ENCODE measurements at places on chromosomes 2 and 18.

GRCh38 chr2:181354626-181355025 lies 102.6 kb upstream of the ITGA4 start:
- DNase-seq: no peak

- no peak for DNase-seq
Observed at GRCh38 chr2:128180031-128180430, 89.0 kb downstream of the UGGT1 start.

- no peak for DNase-seq
Observed at GRCh38 chr2:240250985-240251847, 110.8 kb upstream of the OTOS start.

DNA sequence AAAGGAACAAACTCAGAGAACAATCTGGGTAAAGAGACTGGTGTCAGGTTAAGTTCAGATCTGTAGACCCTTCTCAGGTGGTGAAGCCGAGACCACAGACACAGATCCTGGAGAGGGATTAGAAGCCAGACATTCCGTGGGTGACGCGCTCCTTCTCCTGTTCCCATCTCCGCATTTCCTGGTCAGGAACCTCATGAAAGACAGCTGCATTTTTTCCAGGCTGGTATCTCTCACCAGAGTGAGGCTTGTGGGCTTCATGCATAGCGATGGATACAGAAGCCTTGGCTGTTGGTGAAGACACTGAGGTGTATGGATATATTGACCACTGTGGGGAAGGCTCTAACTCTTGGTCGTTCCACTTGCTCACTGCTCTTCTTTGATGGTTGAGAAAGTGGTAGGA lies 152.6 kb downstream of the FAM210A start:
- no peak for DNase-seq

DNA sequence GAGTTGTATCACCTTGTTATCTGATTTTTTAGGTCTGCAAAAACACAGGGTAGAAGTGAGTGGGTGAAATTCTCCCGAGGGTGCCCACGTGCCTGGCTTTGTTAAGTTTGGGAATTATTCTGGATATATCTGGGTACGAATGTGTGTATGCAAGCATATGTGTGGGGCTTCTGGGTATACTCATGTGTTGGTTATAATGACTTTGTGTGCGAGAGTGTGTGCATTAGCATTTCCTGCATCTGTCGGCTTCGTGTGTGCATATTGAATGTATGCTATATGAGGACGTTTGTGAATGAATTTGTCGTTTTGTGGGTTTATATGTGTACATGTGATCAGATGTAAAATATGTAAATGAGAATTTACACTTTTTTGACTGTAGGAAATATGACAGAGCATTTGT lies 13.8 kb upstream of the DNAJC27 start:
- DNase-seq: no peak

- peak; percentile 46 for DNase-seq
Observed at GRCh38 chr18:57583297-57583835, 3.1 kb downstream of the FECH start.

- no peak for DNase-seq
Observed at GRCh38 chr2:3340144-3340543, 37.5 kb downstream of the EIPR1 start.

- DNase-seq: no peak
Observed at GRCh38 chr18:26255695-26256622, 29.7 kb downstream of the TAF4B start.

DNA sequence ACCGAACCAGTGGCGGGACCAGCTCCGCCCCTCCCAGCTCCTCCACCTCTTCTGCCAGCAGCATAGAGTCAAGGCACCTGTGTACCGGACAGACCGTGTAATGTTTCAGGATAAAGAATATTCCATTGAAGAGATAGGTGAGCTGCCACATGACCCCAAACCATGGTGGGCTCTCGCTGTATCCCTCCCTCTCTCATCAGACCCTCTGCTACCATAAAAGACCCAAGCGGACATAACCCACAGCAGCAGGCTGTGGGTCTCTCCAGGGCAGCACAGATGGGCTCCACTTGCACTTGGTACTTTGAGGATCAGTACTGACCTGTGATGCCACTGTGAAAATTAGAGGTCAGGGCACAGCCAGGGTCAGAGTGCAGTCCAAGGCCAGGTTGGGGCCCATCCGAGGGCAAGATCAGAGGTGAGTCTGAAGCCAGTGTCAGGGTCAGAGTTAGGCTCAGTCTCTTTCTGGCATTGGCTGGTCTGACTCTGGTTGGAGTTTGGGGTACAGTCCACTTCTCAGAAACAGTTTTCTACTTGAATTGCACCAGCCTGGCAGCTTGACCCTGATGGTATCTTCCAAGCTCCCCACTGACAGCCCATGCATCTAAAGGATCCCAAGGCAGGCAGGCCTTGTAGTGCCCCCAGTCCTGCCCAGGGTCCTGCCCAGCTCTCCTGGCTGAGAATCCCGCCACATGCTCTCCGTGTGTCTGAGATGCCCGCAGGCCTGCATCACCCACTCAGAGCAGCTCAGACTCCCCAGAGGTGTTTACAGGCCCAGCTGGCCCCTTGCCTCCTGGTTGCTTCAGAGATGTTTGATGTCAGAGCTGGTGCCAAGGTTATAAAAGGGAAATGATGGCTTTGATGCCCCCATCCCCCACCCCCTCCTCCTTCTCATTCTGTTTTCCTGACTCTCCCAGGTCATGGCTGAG lies 212.1 kb downstream of the DYSF start:
- no peak for DNase-seq

GRCh38 chr2:233799716-233800115 lies 21.6 kb downstream of the MROH2A start:
- DNase-seq: no peak

GRCh38 chr2:170408461-170409163 lies 230.7 kb downstream of the MYO3B start:
- no peak for DNase-seq

DNA sequence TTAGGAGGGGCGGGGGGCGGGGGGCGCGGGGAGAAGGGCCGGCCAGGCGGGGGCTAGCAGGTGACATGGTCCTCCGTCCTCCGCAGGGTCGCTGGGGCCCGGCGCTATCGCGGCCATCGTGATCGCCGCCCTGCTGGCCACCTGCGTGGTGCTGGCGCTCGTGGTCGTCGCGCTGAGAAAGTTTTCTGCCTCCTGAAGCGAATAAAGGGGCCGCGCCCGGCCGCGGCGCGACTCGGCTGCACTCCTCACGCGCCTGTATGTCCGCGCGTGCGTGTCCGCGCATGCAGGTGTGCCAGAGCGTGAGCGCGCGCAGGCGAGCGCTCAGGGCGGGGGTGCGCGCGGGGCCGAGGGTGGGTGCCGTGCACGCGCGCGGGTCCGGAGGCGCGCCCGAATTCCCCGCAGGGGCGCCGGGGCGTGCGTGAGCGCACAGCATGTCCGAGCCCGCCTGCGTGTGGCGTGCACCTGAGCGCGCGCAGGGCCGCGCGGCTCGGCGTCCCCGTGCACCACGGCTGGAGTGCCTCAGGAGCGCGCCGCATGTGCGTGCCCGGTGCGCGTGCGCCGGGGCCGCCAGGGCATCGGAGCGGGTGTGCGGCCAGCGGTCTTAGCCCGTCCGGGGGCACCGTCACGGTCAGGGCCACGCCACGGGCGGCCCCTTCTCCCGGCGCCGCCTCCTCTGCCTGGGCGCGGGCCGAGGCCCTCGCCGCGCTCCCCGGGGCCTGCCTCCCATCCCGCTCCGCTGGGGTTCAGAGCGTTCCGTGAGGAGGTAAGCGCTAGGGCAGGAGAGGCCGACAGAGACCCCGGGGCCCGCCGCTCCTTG lies 6.3 kb downstream of the SNORC start:
- DNase-seq: peak; percentile 40

DNA sequence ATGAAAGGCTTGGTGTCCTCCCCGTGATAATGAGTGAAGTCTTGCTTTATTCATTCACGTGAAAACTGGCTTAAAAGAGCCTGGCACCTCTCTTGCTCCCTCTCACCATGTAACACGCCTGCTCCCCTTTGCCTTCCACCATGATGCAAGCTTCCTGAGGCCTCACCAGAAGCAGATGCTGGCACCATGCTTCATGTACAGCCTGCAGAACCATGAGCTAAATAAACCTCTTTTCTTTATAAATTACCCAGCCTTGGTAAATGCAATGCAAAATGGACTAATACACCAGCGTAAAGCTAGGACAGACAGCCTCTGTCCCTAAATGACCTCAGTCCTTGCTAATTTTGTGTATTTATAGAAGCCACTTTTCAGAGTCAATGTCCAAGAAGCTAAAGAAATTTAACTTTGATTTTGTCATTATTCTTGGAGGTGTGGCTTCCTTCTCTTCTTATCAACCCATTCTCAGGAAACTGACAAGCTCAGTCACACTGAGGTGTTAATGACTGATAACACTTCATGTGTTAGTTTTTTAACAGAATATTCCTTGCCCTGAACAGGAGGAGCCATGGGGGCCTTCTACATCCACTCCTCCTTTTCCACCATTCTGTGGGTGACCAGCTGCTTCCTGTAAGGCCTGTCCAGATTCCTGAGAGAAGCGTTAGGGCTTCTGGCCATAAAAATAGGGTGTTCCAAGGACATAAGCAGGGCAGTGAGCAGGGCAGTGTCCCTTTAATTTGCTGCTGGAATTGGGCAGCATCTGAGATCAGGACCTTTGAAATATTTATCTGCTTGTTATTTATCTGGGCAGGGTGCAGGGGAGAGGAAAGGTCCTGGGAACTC lies 38.0 kb upstream of the EPAS1 start:
- DNase-seq: no peak

- DNase-seq: no peak
Observed at GRCh38 chr2:3099860-3100234, 277.8 kb downstream of the EIPR1 start.

- no peak for DNase-seq
Observed at GRCh38 chr2:76985387-76986136, 536.6 kb downstream of the LRRTM4 start.

GRCh38 chr2:112481050-112481527 lies 867 bp upstream of the TTL start:
- DNase-seq: peak; percentile 63

DNA sequence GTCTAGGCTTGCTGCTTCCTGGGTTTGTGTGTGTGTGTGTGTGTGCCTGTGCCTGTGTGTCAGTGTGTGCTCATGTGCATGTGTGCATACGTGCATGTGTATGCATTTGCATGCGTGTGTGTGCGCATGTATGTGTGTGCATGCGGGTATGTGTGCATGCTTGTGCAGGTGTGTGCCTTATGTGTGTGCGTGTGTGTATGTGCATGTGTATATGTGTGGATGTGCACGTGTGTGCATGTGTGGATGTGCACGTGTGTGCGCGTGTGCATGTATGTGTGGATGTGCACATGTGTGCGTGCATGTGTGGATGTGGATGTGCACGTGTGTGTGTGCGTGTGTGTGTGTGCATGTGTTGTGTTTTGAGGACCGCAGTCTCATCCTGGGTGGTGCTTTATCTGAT lies 42.8 kb downstream of the LPIN1 start:
- no peak for DNase-seq

- no peak for DNase-seq
Observed at GRCh38 chr2:9763356-9764152, 79.7 kb upstream of the TAF1B start.

DNA sequence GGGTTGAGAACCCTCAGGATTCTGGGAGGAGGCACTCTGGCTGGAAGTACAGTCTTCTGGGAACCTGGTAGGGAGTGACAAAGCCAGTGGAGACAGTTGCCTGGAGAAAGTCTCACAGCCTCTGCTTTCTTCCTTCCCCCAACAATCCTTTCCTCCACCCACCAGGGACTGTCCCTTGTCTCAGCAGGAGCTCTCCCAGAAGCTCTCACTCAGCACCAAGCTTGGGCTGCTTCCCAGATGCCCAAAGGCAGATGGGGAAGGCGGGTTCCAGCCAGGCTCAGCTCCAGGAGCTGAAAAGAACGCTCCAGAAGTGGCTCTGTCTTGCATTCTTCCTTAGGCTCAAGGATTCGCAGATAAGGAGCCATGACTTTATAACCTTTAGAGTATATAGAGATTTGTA lies 7.6 kb upstream of the NAGK start:
- no peak for DNase-seq

DNA sequence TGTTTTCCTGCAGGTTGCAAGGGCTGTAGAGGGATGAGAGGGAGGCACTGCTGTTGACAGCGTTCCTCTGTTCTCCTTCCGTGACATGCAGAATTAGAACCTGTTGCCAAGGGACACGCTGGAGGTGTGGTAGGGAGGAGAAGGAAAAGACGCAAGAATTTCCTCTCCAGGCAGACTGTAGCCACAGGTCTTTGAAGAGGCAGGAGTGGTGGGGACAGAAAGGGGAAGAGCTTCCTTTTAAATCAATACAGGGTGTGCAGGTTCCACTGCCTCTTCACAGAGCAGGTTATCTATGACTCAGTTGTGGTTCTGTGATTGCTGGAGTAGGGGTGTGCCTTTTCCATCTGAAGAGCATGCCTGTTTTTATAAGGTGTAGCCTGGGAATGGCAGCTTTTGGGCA lies 133.0 kb downstream of the WDSUB1 start:
- no peak for DNase-seq

- DNase-seq: no peak
Observed at GRCh38 chr2:237514474-237515130, 27.6 kb downstream of the MLPH start.

DNA sequence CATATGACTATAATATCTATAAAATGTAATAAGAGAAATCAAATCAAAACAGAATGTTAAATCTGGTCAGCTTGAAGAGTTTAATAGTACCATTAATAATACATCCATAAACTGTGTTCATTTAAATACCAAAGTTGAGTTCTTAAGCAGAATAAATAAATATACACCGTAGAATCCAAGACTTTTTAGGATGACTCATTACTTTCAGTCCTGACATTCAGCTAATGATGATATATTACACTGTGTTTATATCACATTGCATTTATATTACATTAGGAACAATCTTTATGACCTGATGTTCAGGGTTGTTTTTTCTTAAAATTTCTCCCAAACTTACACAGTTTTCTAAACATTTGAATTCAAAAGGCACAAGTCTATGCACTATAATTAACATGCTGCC lies 331.3 kb downstream of the SS18 start:
- DNase-seq: no peak

GRCh38 chr2:50594233-50594632 lies 437.7 kb downstream of the NRXN1 start:
- no peak for DNase-seq

DNA sequence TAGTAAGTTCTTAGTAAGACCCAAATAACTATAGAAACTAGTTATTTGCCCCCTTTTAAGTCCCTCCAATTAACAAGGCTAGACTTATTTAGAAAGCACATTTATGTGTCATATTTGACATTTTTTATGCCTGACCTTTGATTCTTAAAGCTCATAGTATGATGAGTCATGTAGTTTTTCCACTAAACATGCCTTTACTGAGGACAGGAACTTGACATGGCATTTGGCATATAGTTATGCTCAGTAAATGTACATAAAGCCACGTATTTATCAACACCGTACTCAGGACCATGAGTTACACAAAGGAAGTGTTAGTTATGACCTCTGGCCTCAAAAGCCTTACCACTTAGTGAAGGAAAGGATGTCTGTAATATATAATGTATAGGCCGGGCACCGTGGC lies 78.9 kb downstream of the GNAL start:
- DNase-seq: no peak

Measured in hematopoietic multipotent progenitor cell (in vitro differentiated cells).